ENCODE measurements at places on chromosomes 3 and 15.

- DNase-seq = no peak
These were observed 357.7 kb downstream of the CLSTN2 start for GRCh38 chr3:140292684-140293083.

- no peak for DNase-seq
These were observed 47.4 kb downstream of the MRPL46 start for GRCh38 chr15:88419830-88420229.

DNA sequence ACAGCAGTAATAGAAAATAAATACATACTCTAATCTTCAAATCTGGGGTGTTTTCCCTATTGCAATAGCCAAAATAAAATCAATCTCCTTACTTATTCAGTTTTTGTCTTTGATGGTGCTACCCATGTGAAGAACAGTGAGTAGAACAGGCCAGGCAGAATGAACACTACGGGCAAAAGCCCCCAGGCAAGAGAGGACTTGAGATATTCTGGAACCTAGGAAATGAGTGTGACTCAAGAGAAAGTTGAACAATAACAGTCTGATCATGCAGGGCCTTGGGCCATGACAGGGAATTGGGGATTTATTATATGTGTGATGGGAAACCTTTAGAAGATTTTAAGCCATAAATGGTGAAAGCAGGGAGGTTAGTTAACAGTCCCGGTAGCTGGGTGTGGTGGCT, 14.0 kb upstream of the DUT start:
- DNase-seq = no peak

DNA sequence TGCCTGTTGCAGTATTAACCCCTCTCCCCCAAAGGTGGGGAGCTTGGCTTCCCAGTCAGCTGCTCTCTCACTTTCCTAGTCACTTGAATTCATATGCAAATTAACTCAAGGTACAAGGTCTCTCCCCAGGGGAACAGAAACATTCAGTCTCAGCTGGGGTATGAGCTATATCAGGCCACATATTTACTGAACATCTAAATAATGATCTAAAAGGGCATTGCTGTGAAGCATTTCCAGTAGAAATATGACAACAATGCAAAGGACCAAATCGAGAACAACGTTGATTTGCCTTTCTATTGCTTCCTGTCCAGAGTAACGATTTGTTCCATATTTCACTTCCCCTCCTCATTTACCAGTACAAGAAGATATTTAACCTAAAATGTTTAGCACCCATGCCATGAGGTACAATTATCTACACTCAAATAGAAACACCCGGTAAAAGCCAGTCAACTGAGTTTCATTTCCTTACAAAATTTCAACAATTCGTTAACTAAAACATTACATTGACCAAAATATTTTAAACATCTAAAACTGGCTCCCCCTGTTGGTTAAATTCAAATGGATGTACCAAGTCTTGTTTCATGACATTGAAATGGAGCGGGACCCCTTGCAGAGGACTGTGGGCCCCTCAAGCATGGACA, 36.5 kb upstream of the KLHL6 start:
- no peak for DNase-seq
